ENCODE measurements at places on chromosomes 6 and 20. TPM values are rescaled to one million over a fixed set of nuclear protein-coding genes. Genes with fewer than 3 reads are reported as not detected.

Gene CABLES2
- total RNA-seq: 2.3 TPM

DNA sequence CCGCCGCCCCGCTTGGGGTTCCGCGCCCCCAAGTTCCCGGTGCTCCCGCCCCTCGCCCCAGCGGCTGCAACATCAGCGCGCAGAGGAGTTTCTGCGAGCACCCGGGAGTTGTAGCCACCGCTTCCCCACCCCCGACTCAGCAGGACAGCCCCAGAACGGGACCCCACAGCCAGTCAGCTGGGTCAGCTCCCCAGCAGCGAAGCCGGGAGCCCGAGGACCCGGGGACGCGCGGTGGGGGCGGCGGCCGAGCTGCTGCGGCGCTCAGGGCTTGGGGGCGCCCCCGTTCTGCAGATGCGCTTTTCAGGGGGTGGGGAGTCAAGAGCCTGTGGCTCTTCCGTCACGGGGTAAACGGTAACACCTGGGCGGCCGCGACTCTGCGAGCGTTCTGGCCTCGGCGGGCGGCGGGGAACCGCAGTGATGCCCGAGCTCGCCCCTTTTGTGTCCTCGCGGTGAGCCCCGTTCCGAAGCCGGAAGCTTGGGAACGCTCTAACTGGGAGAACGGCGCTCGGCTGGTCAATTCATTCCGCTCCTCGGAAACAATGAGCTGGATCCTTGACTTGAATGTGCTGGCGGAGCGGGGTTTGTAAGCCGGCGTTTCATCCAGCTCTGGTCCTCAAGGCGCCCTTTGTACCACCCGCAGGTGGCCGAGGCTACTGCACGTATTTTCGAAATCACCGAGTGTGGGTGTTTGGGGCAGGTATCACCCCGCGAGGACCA is 774 bp downstream of the PLEKHG1 start:
- peak; percentile 90 for DNase-seq

DNA sequence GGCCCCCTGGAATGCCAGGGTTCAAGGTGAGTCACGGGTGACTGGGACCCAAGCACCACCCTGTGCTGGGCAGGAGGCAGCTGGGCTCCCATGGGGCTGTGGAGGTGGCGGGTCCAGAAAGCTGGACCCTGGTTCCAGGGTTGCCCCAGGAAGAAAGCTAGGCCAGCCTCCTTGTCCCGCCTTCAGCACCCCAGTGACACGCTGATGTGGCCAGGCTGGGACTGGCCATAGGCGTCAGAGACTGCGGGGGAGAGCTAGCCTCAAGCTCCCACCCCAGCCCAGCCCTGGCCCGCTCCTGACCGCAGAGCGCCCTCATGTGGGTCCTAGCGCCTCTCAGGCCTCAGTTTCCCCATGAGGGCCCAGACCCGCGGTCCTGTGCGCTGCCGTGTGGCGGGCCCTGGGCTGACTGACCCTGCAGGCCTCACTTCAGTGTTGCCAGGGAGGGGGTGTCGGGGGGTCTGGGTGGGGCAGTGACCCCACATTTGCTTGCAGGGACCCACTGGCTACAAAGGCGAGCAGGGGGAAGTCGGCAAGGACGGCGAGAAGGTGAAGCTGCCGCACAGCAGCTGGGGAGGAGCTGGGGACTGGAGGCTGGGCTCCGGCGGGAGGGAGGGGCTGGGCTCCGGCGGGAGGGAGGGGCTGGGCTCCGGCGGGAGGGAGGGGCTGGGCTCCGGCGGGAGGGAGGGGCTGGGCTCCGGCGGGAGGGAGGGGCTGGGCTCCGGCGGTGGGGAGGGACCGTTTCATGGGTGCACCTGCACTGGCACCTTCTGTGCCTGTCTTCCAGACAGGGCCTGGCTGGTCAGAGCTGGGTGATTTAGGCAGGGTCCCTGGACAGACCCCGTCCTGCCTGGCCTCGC is 7.9 kb downstream of the COL9A3 start:
- DNase-seq: no peak

- DNase-seq: no peak
These were observed 288.1 kb upstream of the MAP3K7 start for GRCh38 chr6:90874931-90875330.

- peak; percentile 5 for DNase-seq
These were observed 690 bp downstream of the GDAP1L1 start for GRCh38 chr20:44247586-44248409.

Measured in mammary epithelial cell (primary cell).